Activated B cell treated with CpG ODN at 0.5 μM for 24 hours (primary cell): ENCODE measurements at places on chromosomes 13 and 19. TPM values are rescaled to one million over a fixed set of nuclear protein-coding genes. Genes with fewer than 3 reads are reported as not detected.

DNA sequence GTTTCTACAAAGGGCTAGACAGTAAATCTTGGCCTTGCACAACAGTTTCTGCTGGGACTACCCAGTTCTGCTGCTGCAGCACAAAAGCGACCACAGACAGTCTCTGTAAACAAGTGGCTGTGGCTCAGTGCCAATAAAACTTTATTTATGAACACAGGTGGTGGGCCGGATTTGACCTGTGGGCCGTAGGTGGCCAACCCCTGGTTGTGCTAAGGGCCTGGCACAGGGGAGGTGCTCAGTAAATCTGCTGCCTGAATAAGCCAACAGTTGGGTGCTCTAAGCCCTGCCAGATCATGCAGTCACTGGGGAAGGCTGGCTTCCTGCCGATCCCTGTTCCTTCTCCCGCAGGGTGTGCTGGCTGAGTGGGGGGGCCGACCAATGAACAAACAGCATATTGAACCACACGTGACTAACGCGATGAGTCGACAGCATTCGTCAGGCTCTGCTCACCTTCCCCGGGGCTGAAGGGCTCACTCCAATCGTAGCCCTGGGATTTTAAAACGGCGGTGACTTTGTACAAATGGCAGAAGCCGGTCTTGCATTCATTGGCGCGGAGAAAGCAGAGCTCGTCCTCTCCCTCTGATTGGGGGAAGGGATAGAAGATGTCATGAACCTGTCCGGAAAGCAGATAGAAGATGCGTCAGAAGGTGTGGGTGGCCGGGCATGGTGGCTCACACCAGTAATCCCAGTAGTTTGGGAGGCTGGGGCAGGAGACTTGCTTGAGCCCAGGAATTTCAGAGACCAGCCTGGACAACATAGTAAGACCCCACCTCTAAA is 24.3 kb upstream of the MYDGF start:
- DNase-seq: no peak
- no peaks in the 10 kb centered on the region for H3K4me1 ChIP-seq
- H3K4me3 ChIP-seq: no peak overlapping the region
- no peaks in the 10 kb centered on the region for H3K27me3 ChIP-seq
- no peak overlapping the region for H3K27ac ChIP-seq
- H3K36me3 ChIP-seq: peaks cover 79% of the 10 kb centered on the region

GRCh38 chr19:45423033-45423588 is 606 bp downstream of the ERCC1 start:
- no peak for DNase-seq
- H3K36me3 ChIP-seq: peaks cover 31% of the 10 kb centered on the region
- peak overlapping the region; percentile 96 for H3K4me3 ChIP-seq

DNA sequence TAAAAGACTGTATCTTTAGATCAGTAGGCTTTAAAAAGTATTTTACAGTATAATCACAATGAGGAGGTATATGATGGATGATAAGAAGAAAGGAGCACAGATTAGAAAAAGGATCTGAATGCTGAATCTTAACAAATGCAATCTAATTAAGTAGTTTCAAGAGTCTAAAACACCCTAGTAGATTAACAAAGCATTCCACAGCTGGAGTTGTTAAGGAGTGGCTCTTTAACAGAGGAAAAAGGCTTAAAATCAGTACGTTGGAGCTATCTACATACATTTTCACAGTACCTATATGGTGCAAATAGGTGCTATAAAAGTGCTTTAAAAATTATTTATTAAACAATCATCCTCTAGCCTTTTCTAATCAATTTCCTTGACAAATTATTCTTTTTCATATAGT is 34.5 kb downstream of the TSC22D1 start:
- peaks cover 2% of the 10 kb centered on the region for H3K36me3 ChIP-seq
- no peak overlapping the region for H3K4me3 ChIP-seq
- no peak overlapping the region for H3K27ac ChIP-seq
- H3K4me1 ChIP-seq: no peaks in the 10 kb centered on the region
- no peak for DNase-seq

- H3K4me3 ChIP-seq: no peak overlapping the region
- peaks cover 7% of the 10 kb centered on the region for H3K4me1 ChIP-seq
- DNase-seq: no peak
- H3K36me3 ChIP-seq: no peaks in the 10 kb centered on the region
Measured at GRCh38 chr19:55812449-55812848, 19.4 kb downstream of the NLRP11 start.

DNA sequence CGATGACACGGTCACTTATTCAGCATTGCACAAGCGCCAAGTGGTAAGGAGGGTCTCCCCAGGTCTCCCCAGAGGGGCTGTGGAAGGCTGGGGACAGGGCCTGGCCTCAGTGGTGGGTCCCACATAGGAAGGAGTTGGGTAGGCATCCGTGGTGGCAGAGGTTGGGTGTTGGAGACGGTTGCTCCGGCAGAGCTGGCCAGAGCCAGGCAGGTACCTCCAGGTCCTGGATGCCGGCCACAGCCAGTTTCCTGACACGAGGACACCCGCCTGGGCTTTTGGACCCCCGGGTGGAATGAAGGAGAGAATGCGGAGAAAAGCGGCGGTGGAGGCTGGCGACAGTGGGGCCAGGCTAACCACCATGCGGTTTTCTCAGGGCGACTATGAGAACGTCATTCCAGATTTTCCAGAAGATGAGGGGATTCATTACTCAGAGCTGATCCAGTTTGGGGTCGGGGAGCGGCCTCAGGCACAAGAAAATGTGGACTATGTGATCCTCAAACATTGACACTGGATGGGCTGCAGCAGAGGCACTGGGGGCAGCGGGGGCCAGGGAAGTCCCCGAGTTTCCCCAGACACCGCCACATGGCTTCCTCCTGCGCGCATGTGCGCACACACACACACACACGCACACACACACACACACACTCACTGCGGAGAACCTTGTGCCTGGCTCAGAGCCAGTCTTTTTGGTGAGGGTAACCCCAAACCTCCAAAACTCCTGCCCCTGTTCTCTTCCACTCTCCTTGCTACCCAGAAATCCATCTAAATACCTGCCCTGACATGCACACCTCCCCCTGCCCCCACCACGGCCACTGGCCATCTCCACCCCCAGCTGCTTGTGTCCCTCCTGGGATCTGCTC is 1.3 kb upstream of the FFAR1 start:
- peak overlapping the region; percentile 98 for H3K27ac ChIP-seq
- H3K36me3 ChIP-seq: peaks cover 64% of the 10 kb centered on the region
- peak overlapping the region; percentile 74 for H3K4me3 ChIP-seq
- DNase-seq: peak; percentile 79

DNA sequence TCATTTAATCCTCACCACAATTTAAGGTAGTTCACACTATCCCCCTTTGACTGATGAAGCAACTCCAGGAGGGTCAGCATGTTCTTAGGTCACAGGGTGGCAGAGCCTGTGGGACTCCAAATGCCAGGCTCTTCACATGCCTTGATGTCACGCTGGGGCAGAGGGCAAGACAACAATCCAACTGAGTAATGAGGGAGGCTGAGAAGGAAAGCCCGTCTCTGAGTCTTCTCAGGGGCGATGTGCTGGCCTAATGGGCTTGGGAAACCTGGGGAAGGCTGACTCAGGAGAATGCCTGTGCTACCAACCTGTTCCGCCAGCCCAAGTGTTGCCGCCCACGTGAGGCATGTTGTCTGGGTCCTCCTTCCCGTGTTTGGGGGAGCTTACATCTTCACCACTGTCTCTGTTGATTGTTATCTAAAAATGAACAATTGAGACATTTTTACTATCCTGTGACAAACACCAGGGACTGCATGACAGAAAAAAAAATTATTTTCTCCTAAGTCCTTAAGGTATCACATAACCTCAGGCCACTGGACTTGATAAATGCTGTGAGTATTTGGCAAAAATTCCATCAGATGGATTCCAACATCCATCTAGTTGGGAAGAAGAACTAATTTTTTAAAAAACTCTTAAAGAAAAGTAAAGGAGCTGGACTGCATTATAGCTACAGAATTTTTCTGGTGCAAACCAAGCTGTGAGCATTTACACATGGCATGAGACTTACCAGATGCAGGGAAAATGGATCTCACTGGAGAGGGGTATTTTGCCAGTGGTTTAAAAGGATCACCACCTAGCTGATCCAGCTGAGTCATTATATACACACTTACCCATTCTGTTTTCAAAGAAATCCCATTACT is 157.5 kb downstream of the RGCC start:
- peaks cover 42% of the 10 kb centered on the region for H3K36me3 ChIP-seq
- no peaks in the 10 kb centered on the region for H3K27me3 ChIP-seq

CRLF1 gene
- total RNA-seq: not detected in 2 replicates

YJEFN3 gene
- 7.8 and 9.1 TPM in 2 replicates for total RNA-seq

LIM2 gene
- total RNA-seq: not detected in 2 replicates
